ENCODE measurements at places on chromosomes 12 and 14.

GRCh38 chr12:21220266-21220665 is 89.3 kb downstream of the SLCO1B1 start:
- no peak for DNase-seq

GRCh38 chr12:79587368-79587767 is 103.4 kb downstream of the PAWR start:
- no peak for DNase-seq

GRCh38 chr12:32893043-32893442 is 3.5 kb downstream of the PKP2 start:
- peak; percentile 82 for DNase-seq

DNA sequence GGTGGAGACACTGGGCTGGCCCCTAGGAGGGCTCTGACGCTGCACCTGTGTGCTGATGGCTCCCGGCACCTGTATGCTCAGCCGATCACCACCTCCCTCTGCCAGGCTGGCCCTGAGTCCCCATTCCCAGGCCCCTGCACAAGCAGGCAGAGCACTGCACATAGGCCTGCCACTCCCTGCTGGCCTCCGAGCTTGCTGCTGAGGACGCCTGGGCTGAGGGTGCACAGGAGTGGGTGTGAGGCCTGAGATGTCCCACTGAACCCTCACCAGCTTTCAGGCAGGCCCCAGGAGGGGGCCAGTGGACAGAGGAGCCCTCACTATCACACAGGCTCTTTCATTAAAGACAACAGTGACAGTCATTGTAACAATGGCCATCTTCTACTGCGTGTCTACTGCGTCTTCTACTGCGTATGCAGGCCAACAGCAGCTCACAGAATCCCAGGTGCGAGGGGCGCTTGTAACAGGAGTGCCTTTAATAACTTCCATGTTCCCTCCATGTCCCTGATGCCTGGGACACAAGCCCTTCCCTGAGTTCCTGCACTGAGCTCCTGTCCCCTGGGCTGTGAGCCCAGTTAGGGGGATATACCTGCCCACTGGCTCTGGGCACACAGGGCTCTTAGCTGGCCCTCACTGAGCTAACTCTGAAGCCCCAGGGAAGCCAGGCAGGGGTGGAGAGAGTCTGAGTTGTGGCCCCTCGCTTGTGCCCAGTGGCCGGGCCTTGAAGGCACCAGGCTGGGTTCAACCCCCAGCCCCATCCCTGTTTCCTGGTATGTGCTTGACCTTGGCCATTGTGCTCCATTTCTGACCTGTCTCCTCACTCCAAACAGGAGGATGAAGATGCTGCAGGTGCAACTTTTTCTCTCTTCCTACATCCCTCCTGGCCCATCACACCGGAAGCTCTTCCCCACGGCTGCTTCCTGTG is 71.3 kb downstream of the PRIMA1 start:
- no peak for DNase-seq

DNA sequence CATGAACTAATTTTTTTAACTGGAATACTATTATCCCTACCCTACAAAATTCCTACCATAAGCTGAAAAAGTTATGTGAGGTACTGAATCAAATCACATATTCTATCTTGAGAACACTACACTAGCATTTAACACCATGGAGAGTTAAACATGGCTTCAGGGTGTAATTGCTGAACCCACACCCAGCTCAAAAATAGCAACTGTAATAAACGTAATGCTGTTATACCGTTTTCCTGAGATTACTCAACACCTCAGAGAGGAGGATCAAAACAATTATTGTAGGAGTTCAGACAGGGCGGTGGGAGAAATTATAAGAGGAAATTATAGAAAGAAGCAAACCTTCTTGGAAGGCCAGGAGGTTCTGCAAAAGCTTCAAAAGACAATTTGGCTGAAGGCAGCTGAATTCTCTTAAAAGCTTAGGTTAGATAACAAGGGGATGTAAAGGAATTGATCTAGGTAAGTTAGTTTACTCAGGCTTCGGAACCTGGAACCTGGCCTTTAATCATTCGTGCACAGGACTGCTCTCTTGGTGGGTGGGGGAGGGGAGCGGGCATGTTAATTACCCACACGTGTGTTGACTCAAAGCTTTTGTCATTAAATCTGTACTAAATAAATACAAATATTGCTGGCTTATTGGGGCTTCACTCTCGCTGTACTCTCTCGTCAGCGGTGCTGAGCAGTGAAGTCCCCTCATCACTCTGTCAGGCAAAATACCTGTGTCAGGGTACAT is 12.1 kb upstream of the IPO8 start:
- no peak for DNase-seq

DNA sequence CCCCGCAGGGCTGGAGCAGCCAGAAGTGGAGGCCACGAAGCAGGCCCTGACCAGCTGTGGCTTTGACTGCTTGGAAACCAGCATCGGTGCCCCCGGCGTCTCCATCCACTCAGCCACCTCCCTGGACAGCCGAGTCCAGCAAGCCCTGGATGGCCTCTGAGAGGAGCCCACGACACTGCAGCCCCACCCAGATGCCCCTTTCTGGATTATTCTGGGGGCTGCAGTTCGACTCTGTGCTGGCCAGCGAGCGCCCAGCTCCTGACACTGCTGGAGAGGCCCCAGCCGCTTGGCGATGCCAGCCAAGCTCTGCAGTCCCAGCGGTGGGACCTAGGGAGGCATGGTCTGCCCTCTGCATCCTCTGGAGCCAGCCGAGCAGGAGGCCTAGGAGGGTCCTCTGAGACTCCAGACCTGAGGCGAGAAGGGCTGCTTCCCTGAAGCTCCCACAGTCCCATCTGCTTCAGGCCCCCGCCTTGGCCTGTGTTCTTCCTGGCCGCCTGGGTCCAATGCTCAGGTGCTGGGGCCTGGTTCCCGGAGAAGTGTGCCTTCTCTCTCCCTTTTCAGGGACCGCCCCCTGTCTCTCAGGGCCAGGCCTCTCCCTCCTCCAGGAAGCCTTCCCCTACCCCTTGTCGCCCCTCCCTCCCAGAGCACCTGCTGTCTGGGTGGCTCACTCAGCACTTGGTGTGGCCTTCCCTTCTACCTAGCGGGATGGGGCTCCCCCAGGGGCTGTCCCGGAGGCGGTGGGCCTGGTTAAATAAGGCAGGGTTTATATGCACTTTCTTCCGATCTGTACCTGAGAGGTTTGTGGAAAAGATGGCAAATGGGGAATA is 23.0 kb downstream of the MVK start:
- DNase-seq: no peak

DNA sequence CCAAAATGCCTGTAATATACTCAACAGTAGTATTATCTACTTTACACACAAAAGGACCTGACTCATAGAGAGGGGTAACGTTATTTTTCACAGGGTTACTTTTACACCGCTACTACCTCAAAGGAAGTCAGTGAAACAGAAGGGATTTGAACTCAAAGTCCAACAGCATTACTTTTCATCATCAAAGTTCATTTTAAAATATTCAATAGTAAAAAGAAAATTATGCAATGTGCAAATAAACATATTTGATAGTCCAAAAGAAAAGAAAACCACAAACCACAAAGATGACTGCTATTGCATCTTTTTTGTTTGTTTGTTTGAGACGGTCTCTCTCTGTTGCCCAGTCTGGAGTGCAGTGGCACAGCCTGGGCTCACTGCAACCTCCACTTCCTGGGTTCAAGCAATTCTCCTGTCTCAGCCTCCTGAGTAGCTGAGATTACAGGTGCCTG is 15.5 kb downstream of the KIF21A start:
- DNase-seq: no peak

DNA sequence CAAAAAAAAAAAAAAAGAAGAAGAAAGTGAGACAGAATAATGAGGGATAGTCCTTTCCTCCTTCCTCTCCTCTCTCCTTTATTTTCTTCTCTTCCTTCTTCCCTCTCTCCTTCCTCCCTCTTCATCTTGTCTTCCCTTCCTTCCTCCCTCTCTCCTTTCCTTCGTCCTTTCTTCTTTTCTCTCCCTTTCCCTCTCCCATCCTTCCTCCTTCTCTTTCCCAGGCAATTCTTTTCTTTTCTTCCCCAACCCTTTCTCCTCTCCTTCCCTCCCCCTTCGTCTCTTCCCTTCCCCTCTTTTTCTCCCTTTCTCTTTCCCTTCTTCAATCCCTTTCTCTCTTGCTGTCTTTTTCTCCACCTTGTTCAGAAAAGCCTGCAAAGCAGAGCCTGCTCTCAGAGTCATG is 3.6 kb upstream of the CHST11 start:
- DNase-seq: no peak

GRCh38 chr12:96670334-96670899 is 181.0 kb downstream of the CFAP54 start:
- peak; percentile 7 for DNase-seq

GRCh38 chr12:104468371-104468770 is 11.6 kb downstream of the CHST11 start:
- DNase-seq: no peak

GRCh38 chr12:131499160-131499863 is 211.6 kb upstream of the SFSWAP start:
- DNase-seq: no peak

DNA sequence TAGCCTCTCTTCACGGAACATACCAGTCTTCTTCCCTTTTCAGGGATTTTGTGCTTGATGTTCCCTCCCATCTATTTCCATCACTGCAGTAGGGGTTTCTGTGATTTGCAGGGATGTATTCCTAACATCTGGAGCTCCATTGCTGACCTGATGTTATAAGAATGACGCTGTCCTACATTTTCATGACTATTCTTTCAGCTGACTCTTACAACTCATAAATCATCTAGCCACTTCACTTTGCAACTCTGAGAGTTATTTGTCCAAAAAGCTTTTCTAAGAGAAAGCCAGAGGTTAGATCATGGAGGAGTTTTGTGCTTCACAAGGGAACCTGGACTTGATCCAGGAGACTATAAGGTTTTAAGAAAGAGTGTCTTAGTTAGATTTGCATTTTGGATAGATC is 116.6 kb upstream of the FAR2 start:
- DNase-seq: no peak

- no peak for DNase-seq
Measured at GRCh38 chr14:69750495-69750894, 16.4 kb upstream of the SRSF5 start.

DNA sequence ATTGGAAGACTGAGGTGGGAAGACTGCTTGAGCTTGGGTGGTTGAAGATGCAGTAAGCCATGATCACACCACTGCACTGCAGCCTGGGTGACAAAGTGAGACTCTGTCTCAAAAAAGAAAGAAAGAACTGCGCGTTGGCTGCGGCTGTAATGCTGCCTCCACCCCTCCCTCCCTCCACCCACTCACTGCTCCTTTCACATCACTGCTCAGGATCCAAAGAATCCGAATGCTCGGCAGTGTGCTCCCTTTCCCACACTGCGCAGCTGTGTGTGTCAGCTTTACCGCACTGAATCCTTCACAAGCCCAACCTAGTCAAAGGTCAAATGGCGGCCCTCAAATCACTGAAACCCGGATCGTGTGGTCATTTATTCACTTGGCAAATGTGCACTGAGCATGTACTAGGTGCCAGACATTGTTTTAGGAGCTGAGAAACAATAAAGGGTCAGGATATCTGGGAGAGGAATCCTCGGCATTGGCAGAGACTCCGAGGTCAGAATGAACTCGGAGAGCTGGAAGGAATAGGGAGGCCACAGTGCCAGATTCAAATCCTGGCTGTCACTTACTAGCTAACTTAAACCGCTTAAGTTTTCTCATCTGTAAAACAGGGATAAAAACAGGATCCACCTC is 11.5 kb upstream of the TDRD9 start:
- DNase-seq: no peak

GRCh38 chr12:44875954-44876543 is at the start of gene NELL2:
Gene NELL2, minus strand, starts transcription at chr12:44876315. Its CDS starts 446 bp downstream, at chr12:44875869.
- peak; percentile 45 for DNase-seq

GRCh38 chr12:49987625-49988303 is 15.0 kb downstream of the AQP6 start:
- DNase-seq: no peak

- no peak for DNase-seq
Measured at GRCh38 chr12:71654200-71654599, 9.4 kb downstream of the ZFC3H1 start.

DNA sequence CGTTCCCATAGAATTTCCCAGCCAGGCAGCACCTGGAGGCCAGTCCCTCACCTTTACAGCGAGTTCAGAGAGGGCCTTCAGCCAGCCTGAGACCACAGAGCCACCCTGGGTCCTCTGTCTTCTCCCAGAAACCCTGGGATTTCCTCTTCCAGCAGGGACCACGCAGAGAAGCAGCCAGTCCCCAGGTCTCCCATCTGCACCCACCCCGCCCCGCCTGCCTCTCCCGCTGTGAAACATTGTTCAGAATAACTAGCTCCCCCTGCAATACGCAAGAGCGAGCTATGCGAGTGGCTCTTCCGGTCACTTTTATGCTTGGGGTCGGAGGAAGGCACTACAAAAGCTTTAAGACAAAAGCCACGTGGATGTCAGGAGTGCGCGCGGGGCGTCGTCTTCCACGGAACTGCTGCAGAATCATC is 77.8 kb downstream of the SERPINA3 start:
- DNase-seq: no peak

DNA sequence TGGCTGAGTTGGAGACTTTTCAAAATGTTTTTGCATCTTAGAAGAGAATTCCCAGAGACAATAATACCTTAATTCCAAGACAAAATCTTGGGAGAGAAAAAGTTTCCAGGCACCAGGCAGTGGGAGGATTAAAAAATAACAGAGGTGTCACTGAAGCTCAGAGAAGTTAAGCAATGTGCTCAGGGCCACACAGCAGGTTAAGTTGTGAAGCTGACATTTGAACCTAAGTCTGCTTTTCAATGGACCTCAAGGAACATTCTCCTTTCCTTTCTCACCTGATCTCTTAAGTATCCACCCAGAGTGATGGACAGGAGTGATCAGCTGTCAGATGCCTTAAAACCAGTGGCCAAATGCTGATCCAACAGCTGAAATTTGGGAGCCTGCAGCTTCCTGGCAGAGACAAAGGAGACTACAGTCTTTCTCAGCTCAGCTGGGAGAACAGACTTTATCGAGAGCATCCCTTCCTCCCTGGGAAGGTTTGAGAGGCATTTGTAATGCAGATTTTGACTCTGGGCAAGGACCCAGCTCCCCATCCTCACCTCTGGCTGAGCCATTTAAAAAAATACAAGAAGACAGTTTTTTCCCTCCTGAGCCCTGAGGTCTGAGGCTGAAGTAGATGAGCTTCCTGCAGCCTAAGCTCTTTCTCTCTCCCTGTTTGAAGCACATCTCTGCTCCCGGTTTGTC is 174.9 kb upstream of the RPH3A start:
- DNase-seq: no peak

GRCh38 chr12:44812062-44812461 is 64.1 kb downstream of the NELL2 start:
- peak; percentile 38 for DNase-seq

- peak; percentile 69 for DNase-seq
Measured at GRCh38 chr14:69002069-69002468, 23.0 kb upstream of the ACTN1 start.

GRCh38 chr12:32270818-32271710 is 128.3 kb upstream of the FGD4 start:
- DNase-seq: peak; percentile 86

- no peak for DNase-seq
Measured at GRCh38 chr12:125210104-125210755, 145.0 kb downstream of the AACS start.

- peak; percentile 66 for DNase-seq
Measured at GRCh38 chr12:14723763-14724162, 27.4 kb upstream of the GUCY2C start.

GRCh38 chr12:107992870-107993451 is 136.1 kb upstream of the WSCD2 start:
- peak; percentile 66 for DNase-seq

Data from Caco-2 (cell line).